B cell (primary cell): ENCODE measurements at places on chromosomes 3 and 15. TPM values are rescaled to one million over a fixed set of nuclear protein-coding genes. Genes with fewer than 3 reads are reported as not detected.

- no peak overlapping the region for H3K4me3 ChIP-seq
- H3K36me3 ChIP-seq = no peaks in the 10 kb centered on the region
- no peak overlapping the region for H3K27ac ChIP-seq
- no peaks in the 10 kb centered on the region for H3K27me3 ChIP-seq
- no peak for DNase-seq
Observed at GRCh38 chr15:55014391-55015092, 182.2 kb downstream of the RSL24D1 start.

DNA sequence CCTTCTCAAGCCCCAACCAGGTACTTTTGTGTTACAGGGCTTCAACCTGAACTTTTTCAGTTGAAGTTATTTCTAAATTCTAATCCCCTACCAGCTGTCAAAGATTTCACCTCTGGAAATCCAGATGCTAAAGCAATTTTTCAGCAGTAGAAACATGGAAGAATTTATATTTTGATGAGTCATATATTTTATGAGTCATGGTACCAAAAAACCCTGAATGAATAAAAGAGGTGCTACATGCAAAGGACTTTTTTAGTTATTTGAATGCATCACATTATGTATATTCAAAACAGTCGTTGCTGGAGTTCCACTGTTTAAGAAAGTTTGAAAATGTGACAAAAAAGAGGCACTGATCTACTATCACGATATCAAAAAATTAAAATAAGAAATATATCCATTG is 96.0 kb upstream of the ZNF385D start:
- H3K4me3 ChIP-seq = no peak overlapping the region
- H3K27ac ChIP-seq = no peak overlapping the region
- no peaks in the 10 kb centered on the region for H3K36me3 ChIP-seq

Gene EXD1
- not detected in 2 replicates for total RNA-seq

Gene KCNH8
- 4.0 and 4.3 TPM in 2 replicates for total RNA-seq
